ENCODE measurements at places on chromosomes 7 and 10.
A peak's percentile ranks its signal among the peaks of the same experiment; 100 is the strongest.

- peak; percentile 69 for DNase-seq
Measured at GRCh38 chr10:91162495-91163268, 57.8 kb upstream of the PCGF5 start.

GRCh38 chr10:82409671-82410070, 534.7 kb downstream of the NRG3 start:
- DNase-seq, result no peak

DNA sequence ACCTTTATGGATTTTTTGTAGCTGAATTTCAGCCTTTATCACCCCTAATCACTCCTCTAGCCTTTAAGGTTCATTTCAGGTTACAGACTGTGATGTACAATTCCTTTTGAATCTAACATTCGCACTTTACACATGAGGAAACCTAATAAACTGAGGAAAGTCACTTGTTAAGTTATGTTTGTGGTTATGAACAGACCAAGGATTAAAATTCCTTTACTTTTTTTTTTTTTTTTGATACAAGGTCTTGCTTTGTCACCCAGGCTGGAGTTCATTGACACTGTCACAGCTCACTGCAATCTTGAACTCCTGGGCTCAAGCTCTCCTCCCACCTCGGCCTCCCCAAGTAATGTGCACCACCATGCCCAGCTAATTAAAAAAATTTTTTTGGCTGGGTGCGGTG, 3.6 kb downstream of the MCU start:
- DNase-seq, result no peak

DNA sequence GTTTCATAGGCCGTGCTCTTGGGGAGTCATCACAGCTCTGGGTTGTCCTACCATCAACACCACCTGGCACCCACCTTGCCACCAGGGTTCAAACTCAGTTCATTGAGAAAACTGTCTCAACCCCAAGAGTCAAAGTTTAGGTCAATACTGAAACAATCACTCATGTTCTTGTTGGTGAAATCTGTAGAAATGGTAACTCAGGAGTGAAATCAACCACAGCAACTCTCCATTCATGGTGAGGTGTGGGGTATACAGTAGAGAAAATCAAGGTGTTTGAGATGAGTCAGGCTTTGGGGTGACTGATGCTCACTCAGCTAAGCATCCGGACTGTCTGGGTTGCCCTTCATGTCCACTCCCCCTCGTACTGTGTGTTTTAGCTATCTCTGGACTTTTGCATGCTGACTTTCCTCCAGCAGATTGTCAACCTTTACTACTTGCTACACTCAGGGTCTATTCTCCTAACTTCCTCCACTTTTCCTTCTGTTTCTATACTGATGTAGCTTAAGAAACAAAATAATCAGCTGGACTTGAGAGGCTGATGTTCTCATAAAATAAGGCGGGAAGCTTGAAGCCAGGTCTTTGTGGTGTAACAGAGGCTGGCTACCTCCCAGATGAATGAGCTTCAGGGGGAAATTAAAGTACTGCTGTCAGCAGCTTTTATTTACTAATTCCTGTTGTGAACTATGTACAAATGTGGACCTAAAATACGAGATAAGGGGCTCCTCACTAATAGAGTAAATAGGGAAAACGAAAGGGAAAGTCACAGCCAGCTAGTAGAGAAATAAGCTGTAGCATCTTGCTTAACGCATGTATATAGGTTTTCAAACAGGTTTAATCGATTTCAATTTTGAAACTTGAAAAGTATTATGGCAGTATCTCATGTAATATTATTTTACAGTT, 173.6 kb upstream of the AKR1E2 start:
- DNase-seq, result peak; percentile 44
